ENCODE measurements at places on chromosomes 11 and 22.

- DNase-seq: no peak
Observed at GRCh38 chr11:78019808-78020207, 3.3 kb downstream of the KCTD14 start.

GRCh38 chr11:89490981-89491690 lies at the start of gene NOX4:
TSS of gene NOX4 (minus strand) at chr11:89491375. CDS start at chr11:89491246, 129 bp downstream.
- no peak for DNase-seq

- DNase-seq: no peak
Observed at GRCh38 chr11:126341760-126342161, 13.7 kb upstream of the ST3GAL4 start.

DNA sequence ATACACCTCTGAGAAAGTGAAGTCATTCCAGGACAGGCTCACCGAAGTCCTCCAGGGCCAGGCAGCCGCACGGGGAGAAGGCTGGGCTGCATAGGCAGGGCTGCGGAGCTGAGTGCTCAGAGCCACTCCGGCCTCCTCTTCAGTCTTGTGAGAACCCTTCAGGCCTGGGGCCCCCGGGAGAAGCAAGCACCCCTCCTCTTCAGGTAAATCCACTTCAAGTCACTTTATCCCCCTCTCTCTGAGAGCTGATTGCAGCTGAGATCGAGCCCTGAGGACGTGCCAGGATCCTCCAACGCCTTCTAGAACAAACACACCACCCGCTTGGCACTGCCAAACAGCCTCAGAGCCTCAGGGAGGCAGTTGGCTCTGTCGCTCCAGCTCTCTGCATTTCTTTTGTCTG lies 1526.3 kb downstream of the BRD1 start:
- DNase-seq: no peak

DNA sequence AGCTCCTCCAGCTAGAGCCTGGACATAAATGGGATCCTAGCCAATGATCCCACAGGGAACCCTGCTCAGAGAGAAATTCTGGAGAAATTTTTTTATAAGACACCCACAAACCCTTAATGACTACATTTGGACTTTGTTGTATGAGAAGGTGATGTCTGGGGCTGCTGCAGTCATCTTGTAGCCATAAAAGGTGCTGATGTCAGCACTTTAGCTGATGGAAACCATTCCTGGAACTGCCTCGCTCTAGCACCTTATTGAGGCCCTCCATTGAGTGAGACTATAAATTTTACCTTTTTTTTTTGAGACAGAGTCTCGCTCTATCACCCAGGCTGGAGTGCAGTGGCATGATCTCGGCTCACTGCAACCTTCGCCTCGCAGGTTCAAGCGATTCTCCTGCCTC lies 610.7 kb downstream of the OPCML start:
- DNase-seq: no peak
